ENCODE measurements at places on chromosomes 5 and 9.

GRCh38 chr9:112271466-112272098 lies 61.8 kb downstream of the PTBP3 start:
- no peak for DNase-seq

DNA sequence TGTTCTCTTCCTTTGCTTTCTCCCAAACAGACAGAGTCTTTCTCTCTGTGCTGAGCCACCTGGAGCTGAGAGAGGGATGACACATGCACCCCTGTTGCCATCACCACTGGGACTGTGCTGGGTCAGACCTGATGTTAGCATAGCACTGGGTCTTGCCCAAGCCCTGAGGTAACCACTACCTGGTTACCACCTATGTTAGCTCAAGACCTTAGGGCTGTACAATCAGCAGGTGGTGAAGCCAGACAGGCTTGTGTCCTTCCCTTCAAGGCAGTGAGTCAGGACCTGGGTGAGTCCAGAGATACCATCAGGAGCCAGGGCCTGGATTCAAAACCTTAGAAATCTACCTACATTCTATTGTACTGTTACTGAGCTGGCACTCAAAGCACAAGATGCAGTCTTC lies 32.1 kb downstream of the FST start:
- DNase-seq: no peak

GRCh38 chr5:157180374-157181264 lies at the start of gene ITK:
TSS of gene ITK (plus strand) at chr5:157180840. CDS start at chr5:157180978, 138 bp downstream.
- no peak for DNase-seq

DNA sequence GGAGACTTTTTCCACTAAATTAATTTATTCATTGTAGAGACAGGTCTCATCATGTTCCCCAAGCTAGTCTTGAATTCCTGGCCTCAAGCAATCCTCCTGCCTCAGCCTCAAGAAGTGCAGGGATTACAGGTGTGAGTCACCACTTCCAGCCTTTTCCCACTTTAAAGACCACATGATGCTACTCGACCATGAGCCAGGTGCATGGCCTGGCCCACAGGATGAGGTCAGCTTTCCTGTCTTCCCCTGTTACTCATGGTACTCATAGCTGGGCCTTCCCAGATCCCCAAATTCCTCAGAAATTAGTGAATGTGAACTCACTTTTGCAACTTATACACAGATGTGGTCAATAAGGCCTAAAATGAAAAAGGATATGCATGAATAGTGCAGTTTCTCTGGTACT lies 395.9 kb downstream of the SEMA5A start:
- no peak for DNase-seq

GRCh38 chr5:139985290-139985689 lies 57.8 kb downstream of the NRG2 start:
- no peak for DNase-seq

DNA sequence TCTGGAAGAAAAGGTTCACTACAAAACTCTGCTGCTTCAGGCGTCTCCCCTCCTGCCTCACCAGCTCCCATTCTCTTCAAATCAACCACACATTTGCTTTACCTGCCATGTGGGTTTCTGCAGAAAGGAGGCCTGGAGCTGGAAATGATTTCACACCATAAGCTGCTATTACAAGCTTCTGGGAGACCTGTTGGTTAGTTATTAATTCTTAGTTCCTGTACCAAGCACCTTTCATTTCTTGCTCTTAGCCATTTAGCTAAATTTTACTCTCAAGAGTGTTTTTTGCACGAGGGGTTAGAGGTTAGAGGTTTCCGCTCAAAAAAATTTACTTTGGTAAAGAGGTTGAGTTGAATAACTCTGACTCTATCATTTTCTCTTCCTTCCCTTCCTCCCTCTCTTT lies 70.3 kb downstream of the MAP1B start:
- DNase-seq: no peak

DNA sequence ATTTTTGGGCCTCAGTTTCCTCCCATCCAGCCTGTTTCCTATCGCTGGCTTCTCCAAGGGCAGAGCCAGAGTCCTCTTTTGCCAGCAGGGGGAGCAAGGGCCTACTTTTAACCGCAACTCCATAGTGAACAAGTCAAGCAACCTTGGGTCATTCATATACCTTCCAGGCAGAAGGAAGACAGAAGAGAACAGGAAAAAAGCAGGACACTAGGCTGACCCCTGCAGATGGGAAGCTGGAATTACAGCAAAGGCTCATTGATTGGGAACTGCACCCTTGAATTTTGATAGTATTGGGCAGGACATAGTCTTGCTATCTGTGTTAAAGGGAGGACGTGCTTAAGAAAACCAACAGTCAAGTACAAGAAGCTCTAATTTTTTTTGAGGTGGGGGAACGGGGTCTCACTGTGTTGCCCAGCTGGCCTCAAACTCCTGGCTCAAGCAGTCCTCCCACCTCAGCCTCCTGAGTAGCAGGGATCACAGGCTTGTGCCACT lies 30.1 kb downstream of the QRFP start:
- peak; percentile 57 for DNase-seq

DNA sequence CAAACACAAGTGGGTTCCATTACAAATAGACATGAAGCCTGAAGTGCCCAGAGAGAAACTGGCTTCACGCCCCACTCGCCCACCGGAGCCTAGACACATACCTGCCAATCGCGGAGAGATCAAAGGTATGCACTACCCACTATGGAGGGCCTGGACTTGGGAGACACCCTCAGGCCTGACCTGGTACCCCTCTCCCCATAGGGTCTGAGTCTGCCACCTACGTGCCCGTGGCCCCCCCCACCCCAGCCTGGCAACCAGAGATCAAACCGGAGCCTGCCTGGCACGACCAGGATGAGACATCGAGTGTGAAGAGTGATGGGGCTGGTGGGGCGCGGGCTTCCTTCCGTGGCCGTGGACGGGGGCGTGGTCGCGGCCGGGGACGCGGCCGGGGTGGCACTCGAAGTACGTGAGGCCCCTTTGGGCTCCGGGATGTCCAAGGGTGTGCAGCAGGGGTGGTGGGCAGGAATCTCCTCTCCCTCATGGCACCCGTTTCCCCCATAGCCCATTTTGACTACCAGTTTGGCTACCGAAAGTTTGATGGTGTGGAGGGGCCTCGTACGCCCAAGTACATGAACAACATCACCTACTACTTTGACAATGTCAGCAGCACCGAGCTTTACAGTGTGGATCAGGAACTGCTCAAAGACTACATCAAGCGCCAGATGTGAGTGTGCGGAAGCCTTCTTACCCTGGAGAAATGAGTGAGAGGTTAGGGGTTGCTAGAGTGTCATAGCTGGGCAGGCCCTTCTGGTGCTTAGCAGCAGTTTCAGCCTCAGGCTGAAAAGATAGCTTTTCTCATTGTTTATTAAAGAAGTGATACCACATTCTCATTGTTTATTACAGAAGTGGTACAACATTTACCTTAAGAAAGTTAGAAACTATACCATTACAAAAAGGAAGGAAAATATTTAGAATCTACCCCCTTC lies 38.7 kb downstream of the LARP1 start:
- no peak for DNase-seq
